Right atrium auricular region (tissue), 2 donors: ENCODE measurements at places on chromosomes 12 and 14.

DNA sequence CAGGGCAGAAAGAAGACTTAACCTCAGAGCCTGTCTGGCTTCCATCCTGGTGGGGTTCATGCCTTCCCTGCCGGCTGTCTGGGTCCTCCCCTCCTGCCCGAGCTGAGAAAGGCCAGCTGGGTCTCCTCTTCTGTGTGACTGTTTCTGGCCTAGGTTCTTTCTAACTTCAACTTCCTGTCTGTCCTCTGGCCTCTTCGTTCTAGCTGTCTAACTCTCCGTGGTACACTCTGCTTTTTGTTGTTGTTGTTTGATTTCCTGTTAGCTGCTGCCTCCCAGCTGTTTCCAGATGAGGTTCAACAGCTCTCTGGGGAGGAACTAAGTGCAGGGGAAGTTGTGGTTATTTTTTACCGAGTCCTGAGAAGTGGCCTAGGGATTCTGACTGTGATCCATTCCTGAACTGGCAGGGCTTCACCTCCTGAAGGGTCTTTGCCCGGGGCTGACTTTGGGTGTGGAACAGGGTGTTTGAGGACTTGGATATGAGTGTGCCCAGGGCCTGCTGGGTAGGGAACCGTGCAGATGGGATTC, 3.2 kb downstream of the MLXIP start:
- no peak for DNase-seq
- H3K4me3 ChIP-seq = peak overlapping the region; percentile 74
- H3K27me3 ChIP-seq = no peaks in the 10 kb centered on the region
- H3K27ac ChIP-seq = peak overlapping the region; percentile 81

DNA sequence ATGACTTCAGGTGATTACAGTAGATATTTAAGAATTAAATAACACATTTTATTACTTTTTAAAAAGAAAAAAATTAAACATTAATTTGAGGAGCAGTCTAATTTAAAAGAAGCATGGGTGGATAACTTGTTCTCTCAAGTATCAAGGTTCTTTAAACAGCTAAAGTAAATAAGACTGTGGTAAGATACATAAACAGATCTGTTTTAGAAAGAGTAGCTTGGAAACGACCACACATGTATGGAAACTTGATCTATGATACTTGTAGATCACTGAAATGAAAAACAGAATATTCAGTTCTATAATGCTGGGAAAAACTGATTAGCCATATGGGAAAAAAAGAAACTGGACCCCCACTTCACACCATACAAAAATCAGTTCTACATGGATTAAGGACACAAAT, 36.0 kb downstream of the TC2N start:
- H3K36me3 ChIP-seq = no peaks in the 10 kb centered on the region
- H3K4me3 ChIP-seq = no peak overlapping the region
- no peaks in the 10 kb centered on the region for H3K4me1 ChIP-seq
- H3K27ac ChIP-seq = no peak overlapping the region
- H3K27me3 ChIP-seq = no peaks in the 10 kb centered on the region
- DNase-seq = no peak

GRCh38 chr14:58763210-58763609, 125.4 kb downstream of the DACT1 start:
- no peak overlapping the region for H3K27ac ChIP-seq
- H3K36me3 ChIP-seq = no peaks in the 10 kb centered on the region
- DNase-seq = no peak
- H3K4me3 ChIP-seq = no peak overlapping the region
- H3K4me1 ChIP-seq = peaks cover 9% of the 10 kb centered on the region

DNA sequence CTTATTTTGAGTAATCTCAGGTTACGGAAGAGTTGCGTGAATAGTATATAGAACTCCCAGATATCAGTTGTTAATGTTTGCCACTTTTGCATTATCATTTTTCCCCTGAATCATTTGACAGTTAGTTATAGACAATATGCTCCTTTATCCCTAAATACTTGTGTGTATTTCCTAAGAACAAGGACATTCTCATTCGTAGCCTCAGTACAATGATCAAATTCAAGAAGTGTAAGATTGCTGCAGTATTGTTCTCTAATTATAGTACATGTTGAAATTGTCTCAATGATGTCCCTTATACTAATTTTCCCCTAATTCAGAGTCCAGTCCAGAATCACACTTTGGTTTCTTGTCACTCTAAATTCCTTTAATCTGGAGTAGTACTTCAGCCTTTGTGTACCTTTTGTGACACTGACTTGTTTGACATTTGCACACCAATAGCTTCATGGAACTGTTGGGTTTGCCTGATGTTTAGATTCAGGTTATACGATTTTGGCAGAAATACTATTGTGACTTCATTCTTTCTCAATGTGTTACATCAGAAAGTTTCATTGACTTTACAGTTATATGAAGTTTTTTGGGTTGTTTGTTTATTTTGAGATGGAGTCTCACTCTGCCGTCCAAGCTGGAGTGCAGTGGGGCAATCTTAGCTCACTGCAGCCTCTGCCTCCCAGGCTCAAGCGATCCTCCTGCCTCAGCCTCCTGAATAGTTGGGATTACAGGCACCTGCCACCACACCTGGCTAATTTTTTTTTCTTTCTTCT, 13.1 kb downstream of the DYNC1H1 start:
- H3K36me3 ChIP-seq = peaks cover 49% of the 10 kb centered on the region
- H3K27me3 ChIP-seq = no peaks in the 10 kb centered on the region
- DNase-seq = no peak
- no peaks in the 10 kb centered on the region for H3K4me1 ChIP-seq
- no peak overlapping the region for H3K27ac ChIP-seq
- no peak overlapping the region for H3K4me3 ChIP-seq
